ENCODE measurements at places on chromosomes 2 and 18.

- no peak for DNase-seq
These were observed 33.4 kb upstream of the LYPD1 start for GRCh38 chr2:132703396-132703795.

DNA sequence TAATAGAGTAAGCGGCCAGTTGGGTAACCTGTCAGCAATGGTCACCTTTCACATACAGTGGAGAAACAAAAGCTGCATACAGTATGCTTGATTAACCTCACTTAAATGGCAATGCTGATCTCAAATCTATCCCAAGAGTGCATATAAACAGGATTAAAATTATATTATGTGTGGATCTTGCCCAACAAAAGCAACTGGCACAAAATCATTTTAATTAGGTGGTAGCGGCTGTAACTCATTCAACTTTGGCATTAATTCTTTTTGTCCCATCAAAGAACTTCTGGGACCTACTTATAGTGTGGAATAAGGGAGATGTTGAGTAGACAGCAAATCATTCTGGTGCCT lies 167.8 kb upstream of the VRK2 start:
- DNase-seq, result no peak

- no peak for DNase-seq
These were observed 54.9 kb downstream of the NUP35 start for GRCh38 chr2:183179156-183179555.

DNA sequence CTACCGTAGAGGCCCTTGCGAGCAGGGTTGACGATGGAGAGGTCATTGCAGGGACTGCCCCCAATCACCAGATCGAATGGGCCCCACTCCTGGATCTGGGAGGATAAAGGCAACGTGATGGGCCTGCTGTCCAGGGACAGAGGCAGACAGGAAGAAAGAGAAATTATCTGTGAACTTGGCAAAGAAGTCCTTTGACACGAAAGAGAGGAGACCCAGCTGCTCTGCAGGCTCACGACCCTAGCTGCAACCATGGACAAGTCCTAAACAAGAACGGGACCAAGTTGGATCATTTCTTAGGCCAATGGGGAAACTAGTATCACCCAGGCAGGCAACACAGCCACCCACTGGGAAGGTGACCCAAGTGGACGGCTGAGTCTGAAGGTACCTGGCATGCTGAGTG lies 72.3 kb upstream of the POMC start:
- DNase-seq, result no peak

- no peak for DNase-seq
These were observed 93.8 kb downstream of the LTBP1 start for GRCh38 chr2:33040541-33040940.

GRCh38 chr2:170679607-170680079 lies 35.5 kb upstream of the SP5 start:
- no peak for DNase-seq

DNA sequence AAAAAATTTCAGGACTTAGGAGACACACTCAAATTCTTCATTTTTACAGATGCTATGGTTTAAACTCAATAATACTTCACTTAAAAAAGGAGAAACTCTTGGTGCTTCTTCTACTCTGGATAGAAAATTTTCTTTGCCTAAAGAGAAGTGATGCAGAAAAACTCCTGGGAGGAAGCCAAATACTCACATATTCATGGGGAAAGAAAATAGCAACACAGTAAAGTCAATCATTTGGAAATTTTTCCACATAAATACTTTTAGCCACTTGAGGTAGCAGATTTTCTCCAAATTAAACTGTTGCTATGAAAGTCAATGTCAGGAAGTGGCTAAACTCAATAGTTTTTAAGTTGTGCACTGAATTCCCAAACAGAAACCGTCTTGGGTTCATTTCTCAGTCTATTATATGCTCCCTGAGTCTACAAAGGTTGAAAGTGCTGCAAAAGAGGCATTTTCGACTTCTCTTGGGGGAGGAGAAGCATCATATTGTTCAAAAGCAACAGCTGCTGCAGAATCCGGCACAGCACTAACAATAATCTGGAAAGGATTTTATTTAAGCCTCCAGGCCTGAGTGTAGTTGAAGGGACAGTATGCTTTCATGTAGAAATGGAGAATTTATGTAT lies 81.1 kb downstream of the UPP2 start:
- no peak for DNase-seq

- no peak for DNase-seq
These were observed 414.3 kb upstream of the RGPD4 start for GRCh38 chr2:107412209-107412904.

DNA sequence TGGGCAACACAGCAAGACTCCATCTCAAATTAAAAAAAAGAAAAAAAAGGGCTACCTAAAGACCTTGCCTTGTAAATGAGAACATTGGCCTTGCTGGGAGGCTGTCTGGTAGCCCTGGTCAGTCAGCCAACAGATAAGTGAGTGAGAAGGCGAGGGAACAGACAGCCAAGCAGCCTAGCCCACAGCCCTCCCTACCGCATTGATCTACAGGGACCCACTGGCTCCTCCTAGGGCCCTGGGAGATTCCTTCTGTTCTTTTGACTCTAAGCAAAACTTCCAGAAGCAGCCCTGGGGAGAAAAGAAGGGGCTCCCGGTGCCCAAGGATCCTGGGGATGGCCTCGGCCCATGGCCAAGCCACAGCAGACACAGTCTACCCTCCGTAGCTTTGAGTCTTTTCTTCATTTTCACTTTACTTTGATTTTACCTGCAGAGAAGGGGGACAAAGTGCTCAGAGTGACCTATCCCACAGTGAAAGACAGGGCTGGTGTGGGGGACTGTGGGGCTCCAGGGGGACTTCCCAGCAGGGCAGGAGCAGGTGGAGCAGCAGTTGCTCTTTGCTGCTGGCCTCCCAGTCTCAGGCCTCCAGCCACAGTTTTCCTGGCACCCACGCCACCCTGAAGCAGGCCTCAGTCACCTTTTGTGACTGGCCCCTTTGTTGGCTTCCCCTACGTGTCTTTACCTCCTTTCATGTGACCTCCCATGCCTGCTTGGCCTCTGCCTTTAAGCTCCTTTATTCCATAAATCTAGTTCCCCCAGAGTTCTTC lies 5.1 kb downstream of the CEP68 start:
- DNase-seq, result no peak

DNA sequence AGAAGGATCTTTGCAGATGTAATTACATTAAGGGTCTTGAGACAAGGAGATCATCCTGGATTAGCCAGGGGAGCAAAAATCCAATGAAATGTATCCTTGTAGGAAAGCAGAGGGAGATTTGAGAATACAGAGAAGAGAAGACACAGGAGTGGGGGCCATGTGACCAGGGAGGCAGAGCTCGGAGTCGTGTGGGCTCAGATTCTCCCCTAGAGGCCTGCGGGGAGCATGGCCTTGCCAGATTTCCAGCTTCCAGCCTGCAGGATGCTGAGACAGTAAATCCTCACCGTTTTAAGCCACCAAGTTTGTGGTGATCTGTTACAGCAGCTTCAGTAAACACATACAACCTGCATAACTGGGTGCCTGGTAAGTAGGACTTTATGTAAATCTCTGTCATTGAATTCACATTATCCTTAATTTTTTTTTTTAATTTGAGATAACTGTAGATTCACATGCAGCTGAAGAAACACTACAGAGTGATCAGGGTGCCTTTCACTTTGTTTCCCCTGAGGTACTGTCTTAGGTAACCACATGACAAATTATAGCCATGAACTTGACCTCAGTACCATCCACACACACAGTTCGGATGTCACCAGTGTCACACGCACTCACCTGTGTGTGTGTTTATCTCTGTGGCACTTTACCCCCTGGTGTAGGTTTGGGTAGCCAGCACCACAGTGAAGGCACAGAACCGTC lies 138.4 kb upstream of the HDAC4 start:
- DNase-seq, result no peak

DNA sequence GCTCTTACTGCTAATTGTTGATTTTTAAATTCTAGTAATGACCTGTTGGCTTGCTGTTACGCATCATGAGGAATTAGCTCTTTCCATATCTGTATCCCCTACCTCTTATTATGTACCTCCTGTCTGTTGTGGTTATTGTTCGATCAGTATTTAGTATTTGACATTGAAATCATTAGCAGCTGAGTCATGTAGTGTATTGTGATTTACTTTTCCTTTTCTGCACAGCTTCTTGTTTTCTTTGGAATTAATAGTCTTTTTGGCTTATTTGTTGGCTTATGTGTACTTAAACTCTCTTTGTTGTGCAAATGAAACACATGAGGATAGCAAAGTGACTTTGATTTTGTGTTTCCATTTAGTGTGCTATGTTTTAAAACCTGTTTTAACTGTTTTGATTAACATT lies 4.3 kb downstream of the EPB41L5 start:
- no peak for DNase-seq

DNA sequence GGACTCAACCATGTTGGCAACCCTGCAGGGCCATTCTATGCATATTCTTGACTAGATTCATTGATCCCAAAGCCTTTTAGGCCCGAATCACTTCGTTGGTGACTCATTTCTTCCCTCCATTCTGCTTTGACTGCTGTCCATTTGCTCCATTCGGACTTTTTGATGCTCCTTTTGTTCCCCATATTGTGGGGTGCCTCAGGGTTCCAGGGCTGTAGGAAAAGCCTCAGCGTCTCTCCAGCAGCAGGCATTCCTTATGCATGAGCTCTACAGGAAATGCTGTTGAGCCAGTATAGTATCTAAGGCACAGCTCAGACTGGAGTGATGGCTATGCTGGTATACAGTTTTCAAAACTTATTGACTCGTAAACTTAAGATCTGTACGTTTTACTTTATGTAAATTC lies 292.6 kb downstream of the PRKCE start:
- DNase-seq, result no peak

DNA sequence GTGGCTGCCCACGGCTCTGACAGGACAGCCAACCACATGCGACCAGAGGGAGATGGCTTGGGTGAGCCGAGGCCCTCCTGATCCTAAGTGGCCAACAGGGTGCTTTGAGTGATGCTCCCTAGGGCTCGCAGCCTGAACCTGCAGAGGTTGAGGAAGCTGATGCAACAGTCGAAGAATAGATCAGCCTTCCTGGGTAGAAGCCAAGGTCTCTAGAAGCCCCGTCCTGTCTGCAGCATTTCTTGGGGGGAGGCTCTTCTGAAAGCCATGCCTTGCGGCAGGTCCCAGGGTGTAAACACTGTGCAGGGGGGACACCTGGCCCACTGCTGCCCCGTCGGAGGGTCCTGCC lies 136.4 kb downstream of the HDAC4 start:
- DNase-seq, result no peak

DNA sequence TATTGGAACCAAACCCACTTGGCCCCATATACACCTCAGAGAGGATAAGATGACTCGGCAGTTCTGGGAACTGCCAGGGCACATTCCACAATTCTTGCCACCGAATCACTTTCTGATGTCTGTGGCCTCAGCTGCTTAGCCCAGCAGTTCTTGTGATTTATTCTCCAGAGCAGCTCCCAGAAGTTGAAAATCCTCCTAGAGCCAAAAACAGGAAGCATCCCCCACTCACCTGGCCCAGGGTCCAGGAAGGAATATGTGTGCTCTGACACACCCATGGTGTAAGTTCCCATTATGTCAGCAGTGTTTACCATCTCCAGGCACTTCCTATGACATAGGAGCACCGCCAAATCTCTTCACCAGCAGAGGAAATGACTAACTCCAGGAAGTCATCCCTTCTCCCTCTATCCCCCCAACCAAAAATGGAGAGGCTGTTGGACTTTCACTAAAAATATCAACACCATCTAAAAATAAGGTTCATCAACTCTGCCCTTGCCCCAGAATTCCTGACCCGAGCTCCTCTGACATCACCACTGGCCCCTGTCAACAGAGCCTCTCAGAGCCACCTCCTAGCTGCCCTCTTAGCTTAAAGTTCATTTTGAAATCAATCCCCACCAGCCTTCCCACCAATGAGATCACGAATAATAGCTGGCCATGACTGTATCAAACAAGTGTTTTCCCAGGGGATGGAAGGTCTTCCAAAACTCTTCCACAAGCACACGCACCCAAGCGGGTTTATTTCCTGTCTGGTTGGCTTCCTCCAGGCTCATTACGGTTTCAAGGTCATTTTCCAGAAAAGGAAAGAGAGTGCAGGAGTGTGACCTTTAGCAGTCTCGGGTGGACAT lies 223.1 kb upstream of the PARD3B start:
- DNase-seq, result no peak

DNA sequence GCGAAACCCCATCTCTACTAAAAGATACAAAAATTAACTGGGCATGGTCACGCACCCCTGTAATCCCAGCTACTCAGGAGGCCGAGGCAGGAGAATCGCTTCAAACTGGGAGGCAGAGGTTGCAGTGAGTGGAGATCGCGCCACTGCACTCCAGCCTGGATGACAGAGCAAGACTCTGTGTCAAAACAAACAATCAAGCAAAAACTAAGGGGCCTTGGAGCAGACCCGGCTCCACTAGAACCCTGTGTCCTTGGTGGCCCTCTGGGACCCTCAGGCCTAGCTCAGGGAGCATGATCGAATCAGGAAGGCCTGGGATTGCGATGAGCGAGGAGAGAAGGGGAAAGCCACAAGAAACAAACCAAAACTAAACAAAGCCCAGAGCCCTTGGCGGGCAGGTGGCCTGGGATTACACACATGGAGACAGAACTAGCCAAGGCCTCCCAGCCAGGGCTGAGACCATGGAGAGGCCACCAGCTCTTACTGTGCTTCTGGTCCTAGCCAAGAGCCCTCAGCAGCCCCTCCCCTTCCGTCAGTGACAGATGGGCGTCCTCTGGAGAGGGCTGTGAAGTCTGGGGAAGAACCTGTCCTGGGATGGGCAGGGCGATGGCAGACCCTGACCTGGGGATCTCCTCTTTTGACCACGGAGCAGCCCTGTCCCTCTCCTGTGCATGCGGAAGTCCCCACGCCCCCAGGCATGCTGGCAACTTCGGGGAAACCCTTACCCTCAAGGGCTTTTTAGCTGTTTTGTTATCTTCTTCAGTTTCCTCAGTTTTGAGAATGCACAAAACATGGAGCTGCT lies 27.4 kb upstream of the CATIP start:
- DNase-seq, result no peak

GRCh38 chr18:34592961-34593382 lies 117.1 kb upstream of the DTNA start:
- peak; percentile 32 for DNase-seq

- DNase-seq, result no peak
These were observed 1133.0 kb upstream of the LRRTM1 start for GRCh38 chr2:81437456-81438000.

DNA sequence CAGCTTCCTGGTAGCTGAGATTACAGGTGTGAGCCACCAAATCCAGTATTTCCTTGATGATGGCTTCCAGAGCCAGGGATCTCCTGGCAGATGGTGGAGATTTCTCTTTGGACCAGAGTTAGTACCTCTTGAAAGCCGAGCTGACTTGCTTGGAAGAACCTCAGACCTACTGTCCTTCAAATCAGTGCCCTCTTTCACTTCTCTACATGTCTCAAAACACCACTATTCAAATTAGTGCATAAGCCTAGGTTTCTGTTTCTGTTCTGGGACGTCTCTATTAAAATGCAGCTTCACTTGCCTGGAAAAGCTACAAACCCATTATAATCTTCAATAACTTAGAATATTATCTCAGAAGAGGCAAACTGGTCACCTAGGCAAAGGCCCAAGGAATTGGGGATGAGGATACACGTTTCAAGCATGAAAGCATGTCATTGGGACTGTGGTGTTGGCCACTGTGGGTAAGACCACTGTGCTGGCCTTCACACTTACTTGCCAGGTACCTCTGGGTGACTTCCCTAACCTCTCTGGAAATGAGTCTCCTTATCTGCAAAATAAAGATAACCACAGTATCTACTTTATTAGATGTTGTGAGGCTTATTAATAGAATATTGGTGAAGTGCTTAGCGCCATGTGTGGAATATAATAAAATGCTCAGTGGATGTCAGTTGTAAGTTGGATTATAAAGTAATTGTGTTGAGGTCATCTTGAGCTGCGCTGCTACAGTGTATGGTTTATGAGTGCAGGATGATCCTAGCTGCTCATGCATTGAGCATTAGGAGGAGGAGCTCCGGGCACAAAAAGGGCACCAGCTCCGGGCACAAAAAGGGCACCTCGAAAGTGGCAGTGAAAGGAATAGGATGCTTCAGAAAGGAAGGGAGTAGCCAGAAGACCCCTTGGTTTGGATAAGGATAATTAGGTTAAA lies 84.5 kb downstream of the DOCK10 start:
- DNase-seq, result no peak

Data from hypothalamus (tissue), 51 donors.